Activated CD8-positive, alpha-beta memory T cell treated with anti-CD3 and anti-CD28 coated beads for 36 hours (primary cell): ENCODE measurements at places on chromosomes 5 and 9. TPM values are rescaled to one million over a fixed set of nuclear protein-coding genes. Genes with fewer than 3 reads are reported as not detected.

Gene PCDHGA8
- total RNA-seq = not detected

Gene CEP78
- 40.0 TPM for total RNA-seq

Gene SELENOP
- not detected for total RNA-seq

Gene IGIP
- 2.8 TPM for total RNA-seq

Gene PCDHGC4
- not detected for total RNA-seq

Gene LRRTM2
- total RNA-seq = not detected

Gene CA9
- 5.5 TPM for total RNA-seq

Gene FGFR4
- 1.2 TPM for total RNA-seq

Gene EXD3
- 3.4 TPM for total RNA-seq

Gene DPYSL3
- total RNA-seq = 0.10 TPM

Gene TAF11L10
- not detected for total RNA-seq

Gene LCN10
- total RNA-seq = 1.1 TPM

Gene TMEM252
- not detected for total RNA-seq

Gene LIX1
- not detected for total RNA-seq

Gene PCDH1
- total RNA-seq = not detected

Gene SRA1
- 64.3 TPM for total RNA-seq

Gene GHR
- total RNA-seq = not detected

Gene AHRR
- total RNA-seq = 20.1 TPM

Gene CAVIN4
- 0.17 TPM for total RNA-seq

Gene GRXCR2
- not detected for total RNA-seq

Gene SPINK6
- not detected for total RNA-seq

Gene SLC45A2
- 0.27 TPM for total RNA-seq

Gene AFAP1L1
- 0.08 TPM for total RNA-seq

Gene AK1
- 12.6 TPM for total RNA-seq

Gene TMEM232
- total RNA-seq = 0.73 TPM

Gene NFIB
- not detected for total RNA-seq

Gene UCK1
- 22.8 TPM for total RNA-seq

Gene GMCL2
- total RNA-seq = not detected

Gene CD72
- 15.1 TPM for total RNA-seq

Gene SEMA5A
- not detected for total RNA-seq

Gene SNCB
- not detected for total RNA-seq

Gene TMEM174
- not detected for total RNA-seq

Gene ITK
- total RNA-seq = 152 TPM

Gene NTNG2
- total RNA-seq = 1.2 TPM

Gene PPP3R2
- not detected for total RNA-seq

Gene TAF1L
- not detected for total RNA-seq

Gene ARL14EPL
- total RNA-seq = not detected

Gene THBS4
- 1.7 TPM for total RNA-seq

Gene TMEFF1
- total RNA-seq = 0.19 TPM

Gene LCN15
- not detected for total RNA-seq

Gene IFNA2
- total RNA-seq = not detected

Gene ADAMTS12
- total RNA-seq = not detected

Gene DNAJC21
- total RNA-seq = 59.6 TPM

Gene LECT2
- total RNA-seq = not detected

Gene ACOT12
- total RNA-seq = not detected

Gene STK10
- 92.1 TPM for total RNA-seq

Gene PCDHGA7
- 0.06 TPM for total RNA-seq

Gene VAV2
- total RNA-seq = 6.2 TPM

Gene TTC16
- total RNA-seq = 1.4 TPM

Gene BTNL8
- total RNA-seq = not detected

Gene BRD3OS
- 16.7 TPM for total RNA-seq

Gene MSX2
- total RNA-seq = not detected

Gene HAVCR2
- 16.8 TPM for total RNA-seq
